ENCODE measurements at places on chromosomes 1 and 21. TPM values are rescaled to one million over a fixed set of nuclear protein-coding genes. Genes with fewer than 3 reads are reported as not detected.
A peak's percentile ranks its signal among the peaks of the same experiment; 100 is the strongest.

The MYCL gene
- total RNA-seq = 0.84 TPM

The UBXN10 gene
- 0.39 TPM for total RNA-seq

The PLXNA2 gene
- 29.7 TPM for total RNA-seq

DNA sequence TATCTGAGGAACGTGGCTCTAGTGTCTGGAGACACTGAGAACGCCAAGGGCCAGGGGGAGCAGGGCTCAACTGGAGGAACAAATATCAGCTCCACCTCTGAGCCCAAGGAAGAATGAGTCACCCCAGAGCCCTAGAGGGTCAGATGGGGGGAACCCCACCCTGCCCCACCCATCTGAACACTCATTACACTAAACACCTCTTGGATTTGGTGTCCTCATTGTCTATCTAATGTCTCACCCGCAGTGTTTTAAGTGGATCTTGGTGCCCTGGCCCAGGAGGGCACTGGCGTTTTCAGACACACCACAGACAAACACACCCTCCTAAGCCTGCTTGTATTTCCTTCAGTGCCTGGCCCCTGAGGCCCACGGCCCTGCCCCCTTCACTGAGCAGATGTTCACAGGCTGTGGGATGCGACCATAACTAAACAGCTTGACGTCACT, 2.2 kb upstream of the FALEC start:
- no peaks in the 10 kb centered on the region for H3K36me3 ChIP-seq
- DNase-seq = no peak
- no peak overlapping the region for H3K4me3 ChIP-seq
- no peaks in the 10 kb centered on the region for H3K4me1 ChIP-seq
- H3K27ac ChIP-seq = no peak overlapping the region

- no peaks in the 10 kb centered on the region for H3K36me3 ChIP-seq
- DNase-seq = no peak
- H3K27ac ChIP-seq = no peak overlapping the region
These were observed 498.5 kb downstream of the NUF2 start for GRCh38 chr1:163820226-163820625.

DNA sequence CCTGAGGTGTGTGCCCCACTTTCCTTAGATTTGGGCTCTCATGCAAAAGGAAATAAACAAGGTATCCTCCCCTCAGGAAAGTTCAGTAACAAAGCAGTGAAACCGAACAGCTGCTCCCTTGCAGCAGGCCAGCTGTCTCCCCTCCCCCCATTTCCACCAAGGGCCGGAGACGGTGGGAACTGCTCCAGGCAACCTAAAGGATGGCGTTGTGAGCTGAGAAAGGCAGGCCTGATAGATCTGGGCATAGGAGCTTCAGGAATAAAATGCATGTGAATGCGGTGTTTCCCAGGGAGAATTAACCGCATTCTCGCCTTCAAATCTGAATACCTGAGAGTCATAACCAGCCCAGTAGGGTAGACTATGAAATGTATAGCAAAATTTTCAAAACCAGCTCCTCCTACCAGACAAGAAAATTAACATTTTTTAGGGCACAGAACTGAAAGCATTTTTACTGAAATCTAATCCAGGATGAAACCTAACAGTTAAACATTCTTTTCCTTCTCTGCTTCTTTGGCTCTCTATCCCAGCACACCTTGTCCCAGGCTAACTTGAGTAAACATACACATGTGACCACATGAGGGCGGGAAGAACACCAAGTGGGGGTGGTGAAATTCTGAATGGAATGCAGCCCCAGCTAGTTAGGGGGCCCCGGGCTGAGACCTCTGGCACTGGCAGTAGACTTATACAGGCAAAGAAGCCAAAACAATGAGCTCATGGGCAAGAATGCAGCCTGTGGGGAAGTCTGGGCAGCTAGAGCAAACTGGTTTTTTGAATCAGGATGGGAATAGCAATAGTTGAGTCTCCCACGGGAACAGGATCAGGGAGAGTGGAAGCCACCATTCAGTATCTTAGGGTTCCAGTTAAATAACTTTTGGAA, 11.5 kb downstream of the MCL1 start:
- peaks cover 87% of the 10 kb centered on the region for H3K4me1 ChIP-seq
- peaks cover 3% of the 10 kb centered on the region for H3K36me3 ChIP-seq
- peak overlapping the region; percentile 97 for H3K27ac ChIP-seq
- peak; percentile 94 for DNase-seq

DNA sequence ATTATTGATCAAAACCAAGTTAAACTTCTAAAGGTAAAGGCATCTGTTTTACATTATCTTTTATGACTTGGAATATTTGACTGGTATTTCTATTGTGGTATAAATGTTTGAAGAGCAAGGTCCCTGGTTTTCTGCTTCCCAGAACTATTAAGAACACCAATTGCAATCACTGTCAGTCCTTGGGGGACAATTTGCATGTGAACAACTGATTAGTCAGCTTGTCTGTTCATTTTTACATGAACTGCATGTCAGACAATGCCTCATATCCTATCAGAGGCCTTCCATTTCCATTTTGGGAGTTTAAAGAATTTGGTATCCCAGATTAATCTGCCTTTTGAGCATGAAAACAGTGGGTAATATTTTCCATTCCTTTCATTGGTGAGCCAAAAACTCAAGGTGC, 654.9 kb upstream of the USP24 start:
- H3K4me3 ChIP-seq = no peak overlapping the region
- DNase-seq = no peak
- H3K27ac ChIP-seq = no peak overlapping the region
- H3K36me3 ChIP-seq = no peaks in the 10 kb centered on the region

GRCh38 chr1:71014178-71014579, 33.4 kb downstream of the PTGER3 start:
- no peaks in the 10 kb centered on the region for H3K4me1 ChIP-seq
- no peak for DNase-seq
